RWPE1 (cell line): ENCODE measurements at places on chromosomes 3 and 15.

DNA sequence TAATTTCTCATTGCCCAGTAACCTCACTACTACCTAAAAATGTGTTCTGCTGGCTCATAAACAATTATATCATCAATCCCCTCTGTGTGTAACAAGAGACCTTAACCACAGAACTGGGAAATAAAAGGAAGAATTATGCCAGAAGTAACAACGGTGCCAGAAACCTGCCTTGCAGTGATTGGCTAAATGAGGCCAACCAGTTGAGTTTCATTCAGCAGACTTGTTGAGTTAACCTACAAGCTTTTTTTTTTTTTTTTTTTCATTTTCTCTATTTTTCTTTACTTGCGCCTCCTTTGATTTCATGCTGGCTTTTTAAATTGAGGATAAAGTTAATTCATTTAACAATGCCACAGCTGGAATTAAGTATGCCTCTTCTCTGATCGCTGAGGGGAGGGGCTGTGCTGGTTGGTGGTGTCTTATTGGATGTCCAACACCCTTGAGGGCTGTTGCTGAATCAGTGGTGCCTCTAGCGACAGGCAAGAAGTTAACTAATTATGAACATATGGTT, 30.0 kb upstream of the GMNC start:
- no peak for DNase-seq

DNA sequence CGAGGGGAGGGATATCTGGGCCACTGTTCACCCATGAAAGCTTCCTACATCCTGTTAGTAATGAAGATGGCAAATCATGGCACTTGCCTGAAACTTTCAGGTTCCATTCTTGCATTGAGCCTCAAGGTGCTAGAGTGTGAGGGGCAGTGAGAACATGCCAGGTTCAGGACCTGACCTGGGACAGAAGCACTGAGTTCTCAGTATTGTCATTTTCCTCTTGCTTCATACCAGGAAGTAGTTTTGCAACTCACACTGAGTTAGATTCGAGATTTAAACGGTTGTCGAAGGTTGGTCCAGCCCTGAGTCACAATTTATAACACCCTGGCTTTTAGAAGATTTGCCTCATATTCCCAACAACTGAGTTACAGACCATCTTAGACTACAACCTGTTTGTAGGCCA, 11.8 kb upstream of the MEIS2 start:
- DNase-seq: no peak

DNA sequence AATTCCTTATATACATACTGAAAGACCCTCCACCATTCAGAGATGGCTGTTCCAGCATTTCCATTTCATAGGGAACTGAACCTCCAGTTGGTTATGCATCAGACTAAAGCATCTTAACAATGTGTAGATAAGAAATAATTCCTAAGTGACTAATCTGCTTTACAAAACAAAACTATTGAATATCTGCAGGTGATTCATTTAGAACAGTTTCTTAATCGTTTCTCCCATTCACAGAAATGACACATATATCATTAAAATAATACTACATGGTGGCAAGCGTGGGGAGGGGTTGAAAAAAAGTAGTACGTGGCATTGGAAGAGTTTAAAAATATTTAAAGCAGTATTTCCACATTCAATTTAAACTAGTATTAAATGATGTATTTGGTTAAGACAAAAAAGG, 19.5 kb downstream of the COPS2 start:
- DNase-seq: peak; percentile 62

- DNase-seq: no peak
These were observed 207.3 kb downstream of the LRTM1 start for GRCh38 chr3:54720604-54721003.

- no peak for DNase-seq
These were observed 18.5 kb downstream of the MINAR1 start for GRCh38 chr15:79450648-79451047.

DNA sequence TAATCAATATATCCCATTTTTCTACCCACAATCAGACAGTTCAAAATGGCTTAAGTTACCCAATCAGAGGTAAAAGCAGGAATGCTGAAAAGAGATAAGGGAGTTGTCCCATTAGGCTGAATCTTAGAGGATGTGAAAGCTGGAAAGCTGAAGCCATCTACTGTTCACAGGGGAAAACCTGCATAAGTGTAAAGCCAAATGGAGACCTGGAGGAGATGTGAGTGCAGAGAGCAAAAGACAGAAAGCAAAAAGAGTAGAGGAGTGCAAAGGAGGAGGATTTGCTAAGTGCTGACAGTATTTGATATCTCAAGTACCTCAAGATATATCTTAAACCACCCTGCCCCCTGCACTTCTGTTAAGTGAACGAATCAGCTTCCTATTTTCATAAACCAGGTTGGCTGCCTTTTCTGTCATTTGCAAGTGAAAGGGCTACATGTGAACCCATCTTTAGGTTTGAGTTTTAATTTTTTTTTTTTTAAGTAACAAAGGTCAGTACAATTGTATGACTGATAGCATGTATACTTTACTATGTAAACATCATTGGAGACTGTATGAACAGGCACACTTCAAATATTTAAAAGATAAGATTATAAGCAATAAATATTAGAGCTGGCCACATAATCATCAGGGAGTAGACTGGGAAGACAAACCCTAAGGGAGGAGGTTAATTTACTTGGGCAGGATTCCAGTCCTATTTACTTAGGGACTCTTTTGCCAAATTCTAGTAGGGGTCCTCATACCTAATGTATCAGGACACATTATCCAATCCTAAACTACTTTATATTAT, 22.8 kb upstream of the P2RY1 start:
- no peak for DNase-seq

DNA sequence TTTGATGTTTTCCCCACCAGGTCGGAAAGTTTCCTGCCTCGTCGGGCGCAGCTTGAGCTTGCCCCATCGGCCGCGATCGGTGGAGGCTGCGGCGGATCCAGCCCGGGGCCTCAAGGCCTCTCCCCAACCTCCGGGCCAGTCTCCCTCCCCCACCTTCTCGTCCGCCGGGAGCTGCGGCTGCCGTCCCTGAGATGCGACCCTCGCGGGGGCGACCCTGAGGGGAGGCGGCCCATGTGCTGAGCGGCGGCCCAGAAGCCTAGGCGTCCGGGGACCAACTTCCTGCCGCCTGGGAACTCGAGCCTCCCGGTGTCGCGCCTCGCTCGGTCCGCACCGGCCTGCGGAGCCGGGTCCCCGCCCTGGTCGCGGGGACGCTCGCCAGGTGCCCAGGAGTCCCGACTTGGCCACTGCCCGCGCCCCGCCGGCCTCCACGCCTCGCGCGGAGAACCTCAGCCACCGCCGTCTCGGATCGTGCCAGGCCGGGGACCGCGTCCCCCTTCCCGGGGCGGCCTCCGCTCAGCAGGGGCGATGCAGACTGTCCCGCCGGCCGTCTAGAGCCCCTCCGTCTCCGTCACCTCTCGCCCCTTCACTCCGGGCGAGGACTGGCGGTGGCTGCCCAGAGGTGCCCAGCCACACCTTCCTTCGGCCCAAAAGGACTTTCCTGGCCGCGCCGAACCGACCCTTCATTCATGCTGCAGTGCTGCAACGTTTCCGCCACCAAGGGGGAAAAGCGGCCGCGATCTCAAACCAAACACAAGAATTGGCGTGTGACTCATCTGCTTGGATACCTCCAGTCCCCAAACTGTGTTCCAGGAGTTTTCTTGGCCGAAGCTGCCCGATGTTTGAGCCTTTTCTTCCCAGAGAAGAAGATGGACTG, 656 bp downstream of the SLMAP start:
- no peak for DNase-seq

- no peak for DNase-seq
These were observed 578 bp upstream of the CEMIP start for GRCh38 chr15:80778621-80778963.

GRCh38 chr15:101455291-101456025, 34.0 kb downstream of the PCSK6 start:
- no peak for DNase-seq

GRCh38 chr3:188385295-188385694, 231.3 kb downstream of the LPP start:
- DNase-seq: no peak

DNA sequence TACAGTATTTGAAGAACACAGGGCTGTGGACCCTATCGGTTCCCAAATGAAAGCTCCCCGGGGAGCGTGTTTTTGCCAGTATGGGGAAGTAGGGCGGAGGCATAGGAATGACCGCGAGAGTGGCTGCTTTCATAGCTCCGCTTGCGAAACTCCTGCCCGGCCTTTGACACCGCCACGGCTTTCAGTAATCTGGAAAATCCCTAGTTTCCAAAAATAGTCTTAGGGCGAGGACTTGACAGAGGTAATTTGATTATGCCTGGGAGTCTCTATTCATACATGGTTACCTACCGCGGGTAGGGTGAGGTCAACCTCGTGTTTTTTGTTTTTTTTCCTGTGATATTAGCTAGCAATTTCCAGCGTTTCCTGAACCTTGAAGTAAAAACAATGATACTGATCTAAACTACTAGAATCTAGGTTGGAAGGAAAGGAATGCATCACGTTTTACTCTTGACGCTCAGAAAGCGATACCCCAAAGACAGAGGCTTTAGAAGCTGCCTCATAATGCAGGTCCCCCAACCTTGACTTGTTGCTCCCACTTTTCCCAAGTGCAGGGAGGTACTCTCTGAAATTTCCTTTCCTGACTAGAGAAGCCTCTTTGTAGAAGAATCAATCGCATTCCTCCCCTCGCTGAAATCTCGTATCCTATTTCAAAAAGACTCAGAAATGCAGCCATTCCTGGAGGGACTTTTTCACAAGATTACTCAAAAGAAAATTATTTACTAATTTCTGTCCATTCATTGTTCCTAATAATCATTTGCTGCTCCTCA, 894 bp upstream of the CCNL1 start:
- peak; percentile 78 for DNase-seq

DNA sequence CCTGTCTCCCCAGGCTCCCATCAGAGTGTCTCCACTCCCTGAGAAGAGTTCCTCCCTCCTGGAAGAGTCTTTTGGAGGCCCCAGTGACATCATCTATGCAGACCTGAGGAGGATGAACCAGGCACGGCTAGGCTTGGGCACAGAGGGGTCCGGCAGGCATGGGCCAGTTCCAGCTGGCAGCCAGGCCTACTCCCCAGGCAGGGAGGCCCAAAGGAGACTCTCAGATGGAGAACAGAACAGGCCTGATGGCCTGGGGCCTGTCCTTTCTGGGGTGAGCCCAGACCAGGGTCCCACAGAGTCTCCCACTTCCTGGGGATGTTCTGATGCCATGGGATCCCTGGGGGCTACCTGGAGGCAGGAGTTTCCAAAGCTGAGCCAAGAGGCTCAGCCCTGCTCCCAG, 8.5 kb downstream of the SH2D7 start:
- DNase-seq: no peak

DNA sequence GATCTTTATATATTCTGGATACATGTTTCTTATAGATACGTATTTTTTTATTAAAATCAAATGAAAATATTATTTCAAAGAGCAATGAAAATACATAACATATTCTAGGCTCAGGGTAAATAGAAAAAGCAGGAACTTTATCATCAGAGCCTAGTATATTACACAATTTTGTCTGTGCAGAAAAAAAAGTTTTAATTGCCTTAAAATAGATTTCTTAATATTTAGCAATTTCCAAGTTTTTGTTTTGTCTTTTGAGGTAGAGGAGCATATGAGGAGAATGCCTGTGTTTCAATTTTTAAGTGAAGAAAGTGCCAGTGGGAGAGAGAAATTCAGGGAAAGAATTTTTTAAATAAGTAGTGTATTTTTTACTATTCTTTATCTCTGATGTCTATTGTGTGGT, 10.5 kb downstream of the CAPN7 start:
- DNase-seq: no peak

DNA sequence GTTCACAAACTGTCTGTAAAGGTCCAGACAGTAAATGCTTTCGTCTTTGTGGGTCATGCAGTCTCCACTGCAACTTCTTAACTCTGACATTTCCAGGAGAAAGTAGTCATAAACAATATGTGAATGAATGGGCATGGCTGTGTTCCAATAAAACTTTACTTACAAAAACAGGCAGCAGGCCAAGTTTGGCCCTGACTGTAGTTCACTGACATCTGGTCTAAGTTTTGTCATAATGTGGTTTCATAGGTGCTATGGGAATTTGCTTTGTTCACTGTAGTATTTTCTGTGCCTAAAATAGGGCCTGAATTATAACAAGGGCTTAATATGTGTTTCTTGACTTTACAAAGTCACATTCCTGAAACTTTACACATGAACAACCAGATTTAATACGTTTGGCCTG, 186.0 kb upstream of the KBTBD8 start:
- no peak for DNase-seq
